ENCODE measurements at places on chromosomes 4 and X.

DNA sequence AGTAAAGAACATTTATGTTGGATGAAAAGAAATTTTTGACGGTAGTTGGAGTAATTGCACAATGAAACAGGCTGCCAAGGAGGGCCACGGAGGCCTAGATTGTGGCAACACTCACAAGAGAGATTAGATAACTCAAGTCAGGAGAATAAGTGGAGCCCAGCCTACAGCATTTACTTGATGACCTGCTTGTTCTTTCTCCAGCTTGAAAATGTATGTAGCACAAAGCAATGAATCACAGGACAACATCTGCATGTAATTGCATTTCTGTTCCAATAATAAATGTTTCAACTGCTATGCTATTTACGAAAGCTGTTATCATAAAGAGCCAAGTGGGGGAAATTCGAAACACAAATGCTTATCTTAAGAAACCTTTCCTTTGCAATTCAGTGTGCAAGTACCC is 221.2 kb upstream of the MID1 start:
- no peak for DNase-seq

GRCh38 chr4:175891851-175892250 is 79.8 kb upstream of the GPM6A start:
- DNase-seq: no peak

DNA sequence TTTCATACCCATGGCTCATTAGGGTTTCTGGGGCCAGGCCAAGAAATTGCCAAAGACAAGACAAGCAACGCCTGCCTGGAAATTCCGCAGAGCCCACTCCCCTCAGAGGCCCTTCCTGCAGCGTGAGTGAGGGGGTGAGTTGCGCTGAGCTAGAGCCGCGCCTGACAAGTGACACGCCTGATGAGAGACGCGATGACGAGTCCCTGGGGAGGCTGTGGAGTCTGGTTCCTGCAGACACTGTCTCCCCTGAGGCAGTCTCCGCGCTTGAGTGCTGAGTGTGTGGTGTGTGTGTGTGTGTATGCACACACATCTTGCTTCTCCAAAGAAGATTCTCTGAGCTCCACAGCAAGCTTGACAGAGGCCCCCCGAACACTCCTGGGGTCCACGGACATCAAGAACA is 269.8 kb downstream of the BCOR start:
- DNase-seq: no peak

GRCh38 chr4:156038772-156039171 is 85.1 kb upstream of the CTSO start:
- no peak for DNase-seq

DNA sequence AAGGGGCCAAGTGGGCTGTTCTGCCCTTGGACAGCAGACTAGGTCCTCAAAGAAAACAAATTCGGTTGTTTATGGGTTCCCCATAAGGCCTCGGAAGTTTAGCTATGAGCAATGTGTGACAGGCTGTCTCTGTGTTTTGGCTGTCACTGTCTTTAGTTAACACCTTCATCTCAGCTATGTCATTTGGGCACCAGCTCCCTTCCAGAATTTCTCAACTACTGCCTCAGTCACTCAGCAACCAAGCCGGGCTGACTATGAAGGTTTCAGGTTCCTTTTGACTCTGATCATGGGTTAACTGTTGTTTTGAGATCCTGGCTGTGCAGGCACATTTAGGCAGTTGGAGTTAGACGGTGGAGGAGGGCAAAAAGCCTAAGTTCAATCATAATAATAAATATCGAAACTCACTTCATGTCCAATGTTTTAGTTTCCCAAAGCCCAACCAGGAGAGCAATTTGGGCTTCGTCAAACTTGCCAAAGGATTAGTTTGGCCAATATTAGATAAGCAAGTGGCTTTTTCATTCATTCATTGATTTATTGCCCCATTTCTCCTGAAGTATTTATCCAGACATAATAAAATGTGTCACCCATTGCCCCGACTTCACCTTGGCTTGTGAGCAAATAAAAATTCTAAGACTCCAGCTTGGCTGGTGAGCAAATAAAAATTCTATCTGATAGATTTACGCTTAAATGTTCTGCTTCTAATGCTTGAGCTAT is 9.1 kb upstream of the PAGE1 start:
- no peak for DNase-seq

DNA sequence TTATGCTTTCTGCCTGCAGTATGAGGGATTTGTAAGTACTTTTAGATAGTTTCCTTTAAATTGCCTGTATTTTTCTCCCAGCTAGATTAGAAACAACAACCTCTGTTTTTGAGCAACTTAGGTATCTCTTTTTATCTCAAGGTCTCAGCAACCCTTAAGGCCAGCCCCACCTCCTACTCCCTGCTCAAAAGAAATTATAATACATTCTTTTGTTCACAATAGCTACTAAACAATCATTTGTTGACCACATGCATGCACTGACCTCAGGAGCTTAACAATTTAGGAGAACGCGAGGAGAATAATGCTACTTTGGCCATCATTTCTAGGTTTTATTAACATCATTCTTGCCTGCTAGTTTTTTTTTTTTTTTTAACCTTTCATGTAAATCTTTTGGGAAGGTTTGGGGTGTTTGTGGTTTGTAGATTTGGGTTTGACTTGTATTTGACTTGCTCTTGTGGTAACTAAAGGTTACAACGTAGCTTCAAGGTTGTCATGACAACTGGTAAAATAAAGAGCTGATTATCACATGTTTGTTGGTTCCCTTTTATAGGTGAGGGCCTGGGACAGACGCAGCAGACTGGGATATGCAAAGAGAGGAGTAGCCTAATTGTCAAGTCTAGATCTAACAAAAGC is 145.4 kb upstream of the PLAC1 start:
- DNase-seq: no peak

DNA sequence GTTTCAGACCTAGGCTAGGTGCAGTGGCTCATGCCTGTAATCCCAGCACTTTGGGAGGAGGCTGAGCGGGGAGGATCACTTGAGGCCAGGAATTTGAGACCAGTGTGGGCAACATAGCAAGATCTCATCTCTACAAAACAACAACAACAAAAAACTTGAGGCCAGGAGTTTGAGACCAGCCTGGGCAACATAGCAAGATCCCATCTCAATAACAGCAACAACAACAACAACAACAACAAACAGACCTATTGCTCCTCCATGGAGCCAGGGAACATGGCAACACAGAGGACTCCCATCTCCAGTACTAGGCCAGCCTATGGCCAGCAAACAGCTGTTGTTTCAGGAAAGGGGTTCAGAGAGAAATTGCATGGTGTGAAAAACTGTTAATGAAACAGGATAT is 43.4 kb downstream of the SLC16A2 start:
- DNase-seq: no peak

DNA sequence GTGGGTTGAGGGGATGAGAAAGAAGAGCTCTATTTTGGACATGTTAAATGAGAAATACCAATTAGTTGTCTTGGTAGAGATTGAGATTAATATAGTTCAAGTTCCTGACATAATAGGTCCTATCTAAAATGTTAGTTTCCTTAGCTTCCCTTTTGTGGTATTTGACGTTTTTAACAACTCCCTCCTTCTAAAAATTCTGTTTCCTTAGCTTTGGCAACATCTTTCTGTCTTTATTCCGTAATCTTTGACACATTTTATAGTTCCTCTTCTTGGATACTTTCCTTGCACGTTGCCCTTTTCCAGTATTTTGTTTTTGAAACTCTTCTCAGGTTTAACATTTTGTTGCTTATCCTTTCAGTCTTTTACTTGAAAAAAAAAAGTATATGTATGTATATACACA is 36.9 kb downstream of the LAMTOR3 start:
- no peak for DNase-seq

DNA sequence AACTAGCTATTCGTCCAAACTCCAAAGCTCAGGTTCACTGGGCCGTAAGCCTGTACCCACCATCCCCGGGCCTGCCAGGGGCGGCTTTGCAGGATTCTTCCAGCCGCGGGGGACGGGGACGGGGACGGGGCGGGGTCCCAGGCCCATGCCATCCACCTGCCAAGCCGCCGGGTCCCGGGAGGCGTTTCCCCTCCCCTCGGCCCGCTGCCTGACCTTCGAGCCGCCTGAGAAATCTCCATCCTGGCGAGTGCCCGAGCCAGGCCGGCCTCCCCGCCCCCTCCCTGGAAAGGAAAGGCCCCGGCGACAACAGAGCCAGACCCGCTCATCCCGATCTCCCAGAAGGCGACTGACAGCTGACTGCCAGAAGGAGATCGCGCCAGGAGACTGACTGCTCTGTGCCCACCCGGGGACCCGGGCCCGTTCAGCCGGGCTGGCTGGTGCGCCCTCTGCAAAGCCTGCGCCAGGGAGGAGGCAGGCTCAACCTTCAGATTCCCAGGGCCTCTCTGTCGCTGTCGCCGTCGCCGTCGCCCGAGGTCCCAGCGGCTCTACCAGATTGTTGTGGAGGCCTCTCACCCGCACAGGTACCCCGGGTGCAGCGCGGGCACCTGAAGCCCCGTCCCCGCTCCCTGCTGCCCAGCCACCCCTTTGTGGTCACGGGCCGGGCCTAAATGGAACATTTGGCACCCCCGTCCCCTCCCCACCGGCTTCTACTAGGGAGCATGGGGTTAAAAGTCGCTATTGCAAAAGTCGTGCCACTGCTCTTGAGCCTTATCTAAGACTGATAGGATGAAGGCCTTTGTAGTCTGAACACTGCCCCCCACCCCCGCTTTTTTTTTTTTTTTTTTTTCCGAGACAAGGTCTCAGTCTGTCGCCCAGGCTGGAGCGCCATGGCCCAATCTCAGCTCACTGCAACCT is at the start of gene RGN:
Gene RGN (plus strand): TSS at position 315 of the 915 bp plus-strand sequence. CDS start 2,702 bp downstream, outside the sequence.
- no peak for DNase-seq

- DNase-seq: no peak
Observed at GRCh38 chr4:36285784-36286480, 4.5 kb downstream of the DTHD1 start.

GRCh38 chrX:103061486-103061885 is 2.5 kb downstream of the BEX1 start:
- DNase-seq: no peak

DNA sequence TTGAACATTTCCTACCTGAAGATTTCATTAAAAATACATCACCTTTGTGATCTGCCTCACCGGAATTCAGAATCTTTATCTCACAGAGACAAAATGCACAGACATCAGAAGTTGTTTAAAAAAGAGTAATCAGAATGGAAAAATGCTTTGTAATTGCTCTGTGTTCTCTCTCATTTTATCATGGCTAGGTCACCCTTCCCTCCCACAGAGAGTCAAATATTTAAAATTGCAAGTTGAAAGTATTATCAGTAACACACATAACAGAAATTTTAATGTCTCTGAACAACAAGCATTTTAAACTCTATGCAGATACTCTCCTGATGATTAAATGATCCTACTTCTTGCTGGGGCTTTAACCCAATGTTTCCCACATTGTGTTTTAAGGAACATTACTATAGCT is 362.0 kb downstream of the CBLL2 start:
- DNase-seq: no peak

GRCh38 chr4:139817657-139818452 is 152.2 kb downstream of the MGST2 start:
- no peak for DNase-seq

DNA sequence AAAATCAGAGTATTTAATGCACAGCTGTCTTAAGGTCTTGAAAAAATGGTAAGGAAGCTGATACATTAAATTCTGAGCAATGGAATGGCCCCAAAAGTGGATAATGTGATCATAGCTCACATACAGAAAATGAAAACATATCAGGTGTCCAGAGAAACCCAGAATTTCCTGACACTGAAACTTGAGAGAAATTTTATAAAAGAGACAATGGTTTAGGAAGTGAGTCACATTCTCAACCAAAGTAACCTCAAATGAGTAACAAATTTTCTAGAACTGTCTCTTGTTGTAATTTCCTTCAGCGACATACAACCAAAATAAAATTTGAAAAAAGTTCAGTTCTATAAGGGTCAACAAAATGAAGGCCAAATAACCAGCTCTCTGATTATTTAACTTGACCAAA is 37.4 kb upstream of the PACRGL start:
- DNase-seq: no peak

GRCh38 chr4:80751200-80751599 is 279.3 kb upstream of the BMP3 start:
- no peak for DNase-seq
